Uterus (tissue), 4 donors: ENCODE measurements at places on chromosomes 6 and 20. TPM values are rescaled to one million over a fixed set of nuclear protein-coding genes. Genes with fewer than 3 reads are reported as not detected.
A peak's percentile ranks its signal among the peaks of the same experiment; 100 is the strongest.

GRCh38 chr6:107115695-107116327 lies 496 bp upstream of the BEND3 start:
- no peaks in the 10 kb centered on the region for H3K4me1 ChIP-seq
- no peaks in the 10 kb centered on the region for H3K36me3 ChIP-seq
- H3K27ac ChIP-seq = peak overlapping the region; percentile 45
- H3K27me3 ChIP-seq = no peaks in the 10 kb centered on the region

GRCh38 chr20:31496761-31497295 lies 17.4 kb upstream of the HM13 start:
- no peaks in the 10 kb centered on the region for H3K4me1 ChIP-seq
- peak overlapping the region; percentile 3 for H3K4me3 ChIP-seq
- peak overlapping the region; percentile 63 for H3K27ac ChIP-seq

DNA sequence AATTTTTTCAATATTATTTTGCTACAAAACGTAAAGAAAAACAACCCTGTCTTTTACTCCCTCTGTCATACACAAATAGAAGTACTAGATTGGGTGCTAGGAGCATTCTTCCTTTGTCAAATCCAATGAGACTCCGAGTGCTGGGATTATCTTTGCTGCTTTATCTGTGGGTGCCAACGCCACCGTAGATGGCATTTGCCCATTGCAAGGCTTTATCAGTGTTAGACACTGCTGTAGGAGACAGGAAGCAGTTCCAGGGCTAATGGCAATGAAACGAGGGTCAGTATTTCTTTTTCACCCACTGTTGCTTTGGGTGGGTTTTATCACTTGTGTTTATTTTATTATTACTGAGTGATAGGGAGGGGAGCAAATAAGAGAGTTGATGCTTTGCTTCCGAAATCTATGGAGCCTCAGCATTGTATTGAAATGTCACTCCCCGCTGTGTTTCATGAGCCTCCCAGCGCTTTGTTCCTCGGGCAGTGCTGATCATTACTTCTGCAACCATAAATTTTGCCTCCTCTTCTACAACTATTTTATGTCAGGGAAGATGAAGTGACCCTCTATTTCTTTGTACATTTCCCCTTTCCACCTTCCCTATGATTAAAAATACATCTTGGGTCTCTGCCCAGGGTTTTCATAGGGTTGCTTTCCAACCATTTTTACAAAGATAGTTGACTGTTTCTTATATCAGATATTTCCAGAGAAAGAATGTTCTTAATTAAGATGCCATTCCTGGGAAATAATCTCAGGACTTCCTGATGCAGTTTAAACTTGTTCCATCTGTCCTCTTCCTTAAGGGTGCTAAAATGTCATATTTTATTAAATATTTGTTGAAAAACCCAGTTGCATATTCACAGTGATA lies 86.7 kb upstream of the LAMP5 start:
- H3K4me3 ChIP-seq = no peak overlapping the region
- no peaks in the 10 kb centered on the region for H3K4me1 ChIP-seq
- DNase-seq = no peak
- H3K27ac ChIP-seq = no peak overlapping the region
- no peaks in the 10 kb centered on the region for H3K27me3 ChIP-seq

GRCh38 chr6:113447088-113447831 lies 409.9 kb upstream of the MARCKS start:
- no peak overlapping the region for H3K4me3 ChIP-seq
- no peaks in the 10 kb centered on the region for H3K36me3 ChIP-seq
- H3K27me3 ChIP-seq = no peaks in the 10 kb centered on the region
- no peaks in the 10 kb centered on the region for H3K4me1 ChIP-seq
- DNase-seq = no peak
- H3K27ac ChIP-seq = no peak overlapping the region

DNA sequence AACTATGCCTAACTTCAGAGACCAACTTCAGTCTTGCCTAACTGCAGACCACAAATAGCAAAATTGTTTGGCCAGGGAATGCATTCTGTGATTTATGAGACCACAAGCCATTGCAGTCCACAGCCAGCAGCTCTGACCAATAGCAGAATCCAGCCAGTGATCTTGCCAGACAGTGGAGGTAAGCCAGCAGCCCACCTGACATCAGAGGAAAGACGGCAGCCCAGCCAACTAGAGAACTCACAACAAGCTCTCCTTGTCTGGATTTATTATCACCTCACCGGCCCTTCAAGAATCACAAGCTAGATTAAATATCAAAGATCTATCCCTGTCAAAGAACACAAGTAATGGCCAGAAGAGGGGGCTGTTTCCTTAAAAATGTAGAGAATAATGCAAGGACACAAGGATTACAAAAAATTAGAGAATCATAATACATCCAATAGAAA lies 66.5 kb upstream of the SLC35F1 start:
- H3K4me1 ChIP-seq = no peaks in the 10 kb centered on the region
- H3K4me3 ChIP-seq = no peak overlapping the region
- DNase-seq = no peak
- H3K27me3 ChIP-seq = no peaks in the 10 kb centered on the region
- no peak overlapping the region for H3K27ac ChIP-seq
- no peaks in the 10 kb centered on the region for H3K36me3 ChIP-seq

LPA gene
- not detected for total RNA-seq

RPP40 gene
- total RNA-seq = 6.7 TPM
